ENCODE measurements at places on chromosomes 16 and 17.

DNA sequence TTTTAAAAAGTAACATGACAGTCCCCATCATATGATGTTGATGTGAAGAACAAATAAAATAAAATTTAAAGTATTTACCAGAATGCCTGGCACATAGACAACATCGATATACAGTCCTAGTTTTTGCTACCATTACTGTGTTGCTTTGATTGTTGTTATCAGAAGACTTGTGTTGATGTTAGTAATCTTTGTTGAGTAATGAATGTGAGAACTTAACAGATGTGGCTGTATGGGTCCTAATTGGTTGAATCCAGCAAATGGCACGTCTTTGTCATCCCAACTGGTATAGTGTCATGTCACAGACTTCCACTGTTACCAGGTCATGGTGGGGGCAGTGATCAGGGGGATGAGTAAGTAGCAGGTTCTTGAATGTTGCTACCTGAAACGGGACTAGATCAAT, 1151.4 kb upstream of the CDH8 start:
- no peak for DNase-seq

DNA sequence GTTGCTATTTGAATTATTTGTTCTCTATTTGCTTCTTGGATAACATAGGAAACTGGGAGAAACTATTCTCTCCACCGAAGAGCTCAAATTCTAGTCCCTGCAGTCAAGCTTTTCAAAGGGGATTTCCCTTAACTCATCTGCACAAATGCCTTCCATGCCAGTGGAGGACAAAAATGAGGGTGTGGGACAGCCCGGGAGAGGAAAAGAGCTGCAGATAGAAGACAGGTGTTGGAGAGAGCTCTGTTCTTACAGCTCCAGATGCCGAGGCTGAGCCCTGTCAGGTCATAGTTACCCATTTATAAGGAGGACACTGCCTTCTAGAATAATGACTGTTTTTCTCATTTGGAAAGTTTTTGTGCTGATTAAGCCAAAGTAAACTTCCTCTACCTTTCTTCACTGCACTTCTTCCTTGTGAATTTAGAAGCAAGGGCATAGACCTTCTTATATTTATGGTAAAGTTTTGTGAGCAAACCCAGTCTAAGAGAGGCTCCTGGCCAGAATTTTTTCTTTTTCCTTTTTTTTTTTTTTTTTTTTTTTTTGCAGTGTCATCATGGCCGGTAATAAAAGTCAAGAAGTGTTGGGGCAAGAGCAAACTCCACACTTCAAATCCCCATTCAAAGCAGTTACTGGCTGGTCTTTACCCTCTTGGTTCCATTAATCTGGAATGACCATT, 177.2 kb downstream of the ABCC12 start:
- peak; percentile 1 for DNase-seq

DNA sequence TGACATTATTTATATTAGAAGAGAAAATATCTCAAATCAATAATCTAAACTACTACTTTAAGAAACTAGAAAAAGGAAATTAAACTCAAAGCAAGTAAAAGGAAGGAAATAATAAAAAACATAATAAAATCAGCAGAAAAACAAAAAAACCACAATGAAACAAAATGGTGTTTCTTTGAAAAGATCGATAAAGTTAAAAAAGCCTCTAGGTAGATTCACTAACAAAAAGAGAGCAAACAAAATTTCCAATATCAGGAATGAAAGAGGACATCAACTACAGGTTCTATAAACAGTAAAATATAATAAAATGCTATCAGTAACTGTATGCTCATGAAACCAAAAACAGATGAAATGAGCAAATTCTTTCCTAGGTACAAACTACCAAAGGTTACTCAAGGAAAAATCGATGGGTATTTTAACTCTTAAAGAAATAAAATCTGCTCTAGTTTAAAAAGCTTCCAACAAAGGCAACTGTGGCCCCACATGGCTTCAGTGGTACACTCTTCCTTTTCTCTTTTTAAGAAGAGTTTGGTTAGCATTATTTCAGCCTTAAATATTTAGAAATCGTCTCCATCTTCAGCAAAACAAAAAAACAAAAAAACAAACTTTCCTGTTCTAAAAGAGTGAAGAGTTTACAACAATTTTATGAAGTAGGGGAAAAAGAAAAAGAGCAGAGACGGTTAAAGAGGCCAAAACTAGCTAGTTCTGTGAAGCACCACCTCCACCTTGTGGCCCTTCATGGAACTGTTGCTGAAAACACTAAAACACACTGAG, 102.2 kb downstream of the TRIM37 start:
- peak; percentile 53 for DNase-seq

DNA sequence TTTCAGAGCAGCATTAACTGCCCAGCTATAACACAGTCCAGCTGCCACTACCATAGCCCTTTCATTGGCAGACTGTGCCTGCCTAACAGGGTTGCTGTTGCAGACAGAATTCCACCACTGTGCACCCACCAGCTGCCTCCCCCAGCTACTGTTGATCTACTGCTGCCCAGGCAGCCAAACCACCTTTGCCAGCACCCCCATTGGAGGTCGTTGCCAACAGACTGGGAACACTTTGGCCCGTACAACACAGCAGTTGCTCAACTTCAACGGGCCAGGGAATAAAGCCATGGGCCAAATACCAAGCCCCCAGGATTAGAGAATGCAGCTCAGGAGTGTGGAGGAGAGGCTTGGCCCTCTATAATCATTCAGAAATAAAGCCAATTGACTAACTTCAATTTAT, 473.6 kb downstream of the CDH11 start:
- DNase-seq = no peak

GRCh38 chr17:77962348-77962747, 3.8 kb downstream of the TNRC6C start:
- no peak for DNase-seq
